ENCODE measurements at places on chromosomes 11 and 22.
A peak's percentile ranks its signal among the peaks of the same experiment; 100 is the strongest.

DNA sequence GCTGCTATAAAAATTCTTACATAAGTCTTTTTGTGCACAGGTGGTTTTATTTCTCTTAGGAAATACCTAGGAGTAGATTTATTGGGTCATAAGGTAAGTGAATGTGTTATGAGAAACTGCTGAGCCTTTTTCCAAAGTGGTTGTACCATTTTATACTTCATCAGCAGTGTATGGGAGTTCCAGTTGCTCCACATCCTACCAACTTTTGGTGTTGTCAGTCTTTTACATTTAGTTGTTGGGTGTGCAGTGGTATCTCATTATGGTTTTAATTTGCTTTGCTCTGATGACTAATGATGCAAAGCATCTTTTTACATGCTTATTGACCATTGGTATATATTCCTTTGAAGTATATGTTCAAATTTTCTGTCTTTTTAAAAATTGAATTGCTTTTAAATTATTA, 3.1 kb downstream of the CAT start:
- no peak for DNase-seq

GRCh38 chr11:35313066-35313759, 106.1 kb downstream of the SLC1A2 start:
- no peak for DNase-seq

DNA sequence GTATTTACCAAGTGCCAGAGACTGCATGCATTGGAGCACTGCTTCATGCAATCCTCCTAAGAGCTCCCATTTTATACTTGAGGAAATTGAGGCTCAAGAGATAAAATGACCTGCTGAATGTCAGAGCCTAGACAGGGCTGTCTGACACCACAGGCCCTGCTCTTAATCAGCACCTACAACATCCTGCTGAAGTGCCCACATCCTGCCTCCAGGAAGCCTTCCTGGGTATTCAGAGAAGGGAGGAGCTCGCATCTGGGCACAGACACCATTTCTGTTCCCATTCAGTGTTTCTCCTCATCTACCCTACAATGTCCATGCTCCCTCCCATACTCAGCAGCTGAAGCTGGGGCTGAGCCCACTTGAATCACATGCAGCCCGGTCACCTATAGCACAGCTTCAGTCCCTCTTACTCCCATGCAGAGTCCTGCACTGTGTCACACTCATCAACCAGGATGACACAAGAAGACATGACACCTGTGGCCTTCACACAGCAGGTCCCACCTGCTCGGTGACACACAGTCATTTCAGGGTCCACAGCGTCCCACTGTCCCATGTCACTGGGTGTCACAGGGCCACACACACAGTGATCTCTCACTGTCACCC, 53.1 kb downstream of the PDE2A start:
- no peak for DNase-seq

DNA sequence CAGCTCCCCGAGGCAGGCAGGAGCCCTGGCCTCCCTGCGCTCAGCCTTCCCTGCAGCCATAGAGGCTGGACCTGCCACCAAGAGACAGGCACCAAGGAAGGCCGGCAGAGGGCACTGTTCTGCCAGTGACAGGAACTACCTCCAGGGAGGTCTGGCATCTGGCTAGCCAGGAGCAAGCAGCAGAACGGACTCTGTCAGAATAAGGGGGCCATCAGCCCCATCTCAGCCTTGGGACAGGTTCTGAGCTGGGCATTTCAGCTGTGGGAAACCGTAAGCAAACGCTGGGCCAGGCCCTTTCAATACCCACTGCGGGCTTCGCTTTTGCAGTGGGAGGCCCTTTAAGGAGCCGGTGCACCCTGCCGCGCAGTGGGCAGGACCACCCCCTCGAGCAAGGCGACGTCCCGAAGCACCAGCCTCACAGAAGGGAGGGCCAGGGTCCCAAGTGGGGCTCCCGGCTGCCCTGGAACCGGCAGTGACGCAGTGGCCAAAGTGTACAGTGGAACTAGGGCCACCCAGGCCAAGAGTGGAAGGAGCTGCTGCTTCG, 18.2 kb downstream of the IFT27 start:
- DNase-seq = peak; percentile 44

DNA sequence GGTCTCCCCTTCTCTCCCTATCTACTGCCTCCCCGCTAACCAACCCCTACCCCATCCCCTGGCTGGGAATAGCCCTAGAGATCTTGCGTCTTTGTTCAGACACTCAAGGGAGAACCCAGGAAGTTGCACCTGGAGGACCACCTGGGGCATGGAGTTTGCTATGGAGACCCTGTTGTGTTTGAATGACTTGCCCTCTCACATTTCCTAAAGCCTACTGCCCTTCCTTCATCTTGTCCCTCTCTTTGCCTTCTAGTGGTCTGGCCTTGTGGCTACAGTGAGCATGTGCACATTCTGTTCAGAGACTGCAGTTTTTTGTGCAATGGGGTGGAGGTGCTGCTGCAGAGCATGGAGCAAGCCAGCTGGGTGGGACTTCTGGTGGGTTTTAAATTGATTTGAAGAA, 42.5 kb downstream of the ZNRF3 start:
- no peak for DNase-seq

GRCh38 chr11:127675581-127675980, 675.0 kb upstream of the KIRREL3 start:
- no peak for DNase-seq

- no peak for DNase-seq
Observed at GRCh38 chr11:2143799-2144543, 4.8 kb upstream of the IGF2 start.

- DNase-seq = no peak
Observed at GRCh38 chr22:30182350-30182745, 64.2 kb downstream of the LIF start.

DNA sequence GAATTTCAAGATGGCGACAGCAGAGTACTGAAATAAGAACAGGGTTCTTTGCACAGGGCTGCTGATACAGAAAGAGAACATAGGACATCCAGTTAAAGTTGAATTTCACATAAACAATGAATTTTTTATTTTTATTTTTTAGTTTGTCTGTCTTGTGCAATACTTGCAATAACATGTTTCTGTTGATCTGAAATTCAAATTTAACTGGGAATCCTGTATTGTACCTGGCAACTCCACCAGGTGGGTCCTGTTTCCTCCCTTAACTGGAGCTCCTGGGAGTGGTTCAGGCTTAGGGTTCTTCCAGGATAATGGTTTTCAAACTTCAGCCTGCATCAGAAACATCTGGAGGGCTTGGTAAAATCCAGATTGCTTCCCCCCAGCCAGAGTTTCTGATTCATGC, 14.9 kb upstream of the SERPINH1 start:
- no peak for DNase-seq

Measured in stimulated activated CD4-positive, alpha-beta T cell treated with anti-CD3 and anti-CD28 coated beads, Interleukin-1b, Interleukin-23, amount 100 ng/mL, for 1 hour (primary cell).